ENCODE measurements at places on chromosomes 4 and X.

DNA sequence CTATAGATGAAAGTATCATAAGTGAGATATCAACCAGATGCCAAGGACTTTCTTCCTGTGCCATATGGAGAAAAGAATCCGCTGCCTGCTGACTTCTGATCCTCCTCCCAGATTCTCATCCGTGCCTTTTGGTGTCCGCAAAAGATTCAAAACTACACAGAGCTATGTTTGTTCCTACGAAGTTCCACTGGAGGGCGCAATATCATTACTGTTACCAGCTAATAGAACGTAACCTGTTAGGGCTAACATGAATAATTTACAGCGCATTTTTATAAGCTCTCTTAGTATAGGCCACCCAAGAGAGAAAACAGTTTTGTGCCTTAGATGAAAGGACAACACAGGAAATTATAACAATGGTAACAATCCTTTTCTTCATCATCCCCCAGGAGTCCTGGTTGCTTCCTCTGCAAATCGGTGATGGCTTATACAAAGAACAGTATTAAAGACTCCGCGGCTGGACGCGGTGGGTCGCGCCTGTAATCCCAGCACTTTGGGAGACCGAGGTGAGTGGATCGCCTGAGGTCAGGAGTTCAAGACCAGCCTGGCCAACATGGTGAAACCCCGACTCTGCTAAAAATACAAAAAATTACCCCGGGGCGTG, 22.8 kb upstream of the CENPVL3 start:
- peak; percentile 61 for DNase-seq

- DNase-seq = no peak
Measured at GRCh38 chr4:2599304-2599654, 62.8 kb downstream of the FAM193A start.

- no peak for DNase-seq
Measured at GRCh38 chr4:121226362-121226761, 62.2 kb upstream of the TNIP3 start.

DNA sequence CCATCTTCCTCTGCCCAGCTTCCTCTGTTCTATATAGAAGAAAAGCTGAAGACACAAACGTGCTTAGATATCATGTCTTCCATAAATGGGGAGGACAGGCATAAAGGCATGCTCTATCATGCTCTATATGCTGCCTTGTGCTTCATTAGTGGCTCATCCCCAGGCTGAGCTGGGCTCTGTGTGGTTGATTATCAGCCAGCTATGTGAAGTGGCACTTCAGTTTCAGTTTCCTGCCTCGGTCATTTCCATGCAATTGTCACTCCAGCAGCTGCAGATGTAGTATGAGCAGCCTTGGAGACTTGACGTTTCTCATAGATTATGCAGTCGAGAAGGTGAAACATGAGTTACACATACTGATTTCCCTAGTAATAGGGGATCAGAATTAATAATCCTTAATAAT, 106.2 kb downstream of the SYTL5 start:
- DNase-seq = no peak

- DNase-seq = no peak
Measured at GRCh38 chr4:79886557-79886956, 186.5 kb downstream of the ANTXR2 start.

DNA sequence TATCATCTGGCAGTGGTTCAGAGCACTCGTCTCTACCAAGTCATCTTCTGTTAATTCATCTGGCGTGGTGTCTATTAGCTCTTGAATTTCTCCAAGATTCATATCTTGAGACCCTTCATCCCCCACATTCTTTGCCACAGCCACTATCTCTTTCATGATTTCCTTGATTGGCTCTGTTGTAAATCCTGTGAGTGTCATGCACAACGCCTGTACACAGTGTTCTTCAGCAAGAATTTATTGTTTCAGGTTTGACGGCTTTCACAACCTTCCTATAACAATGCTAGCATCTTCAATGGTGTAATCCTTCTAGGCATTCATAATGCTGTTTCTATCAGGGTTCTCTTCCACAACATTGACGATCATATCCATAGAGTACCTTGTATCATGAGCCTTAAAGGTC, 30.9 kb downstream of the MGST2 start:
- no peak for DNase-seq

GRCh38 chrX:40172401-40173142, 74.8 kb upstream of the BCOR start:
- peak; percentile 41 for DNase-seq

DNA sequence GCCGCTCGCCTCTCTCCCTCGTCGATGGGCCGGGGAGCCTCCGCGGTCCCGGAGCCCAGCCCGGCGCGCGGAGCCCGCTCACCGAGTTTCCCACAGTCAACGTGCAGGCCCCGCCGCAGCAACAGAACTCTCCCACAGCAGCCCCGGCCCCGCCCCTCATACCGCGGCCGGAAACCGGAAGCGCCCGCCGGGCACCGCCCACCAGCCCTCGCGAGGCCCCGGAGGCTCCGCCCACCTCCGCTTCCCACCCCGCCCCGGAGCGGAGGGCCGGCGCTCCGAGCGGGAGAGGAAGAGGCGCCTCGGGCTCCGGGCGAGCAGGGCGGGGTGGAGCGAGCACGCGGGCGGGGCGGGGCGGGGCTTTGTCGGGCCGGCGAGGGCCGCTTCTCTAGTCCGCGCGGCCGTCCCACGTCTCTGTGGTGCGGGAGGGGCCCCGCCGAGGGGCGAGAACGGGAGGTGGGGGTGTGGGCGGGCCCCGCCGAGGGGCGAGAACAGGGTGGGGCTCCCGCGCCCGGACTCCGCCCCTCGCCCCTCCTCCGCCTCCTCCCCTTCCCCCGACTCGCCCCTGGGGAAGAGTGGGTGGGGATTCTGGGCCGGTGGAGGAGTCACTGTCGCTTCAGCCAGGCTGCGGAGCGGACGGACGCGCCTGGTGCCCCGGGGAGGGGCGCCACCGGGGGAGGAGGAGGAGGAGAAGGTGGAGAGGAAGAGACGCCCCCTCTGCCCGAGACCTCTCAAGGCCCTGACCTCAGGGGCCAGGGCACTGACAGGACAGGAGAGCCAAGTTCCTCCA, at the start of the genes ABCD1 and BCAP31:
Gene ABCD1 (plus strand): TSS at position 605 of the 787 bp plus-strand sequence. CDS start 411 bp downstream, outside the sequence.
Gene BCAP31 (minus strand): TSS at position 136 of the 787 bp plus-strand sequence. CDS start 1,143 bp downstream, outside the sequence.
- peak; percentile 73 for DNase-seq

DNA sequence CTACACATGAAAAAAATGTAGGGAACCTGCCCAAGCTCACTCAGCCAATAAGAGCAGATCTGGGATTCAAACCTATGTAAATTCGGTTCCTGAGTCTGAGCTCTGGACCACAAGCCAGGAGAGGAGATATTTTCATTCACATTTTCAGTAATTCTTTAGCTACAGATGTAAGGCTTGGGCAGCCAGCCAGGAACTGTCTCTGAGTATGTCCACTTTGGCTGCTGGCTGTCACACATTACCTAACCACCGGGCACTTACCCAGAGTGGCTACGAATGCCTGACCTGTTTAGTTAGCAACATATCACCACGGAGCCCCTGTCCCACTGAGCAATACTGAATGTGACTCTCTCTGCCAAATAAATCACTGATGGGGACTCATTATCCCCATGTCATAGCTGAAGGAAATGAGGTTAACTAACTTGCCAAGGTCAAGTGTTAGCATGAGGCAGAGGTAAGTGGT, 15.3 kb downstream of the USP46 start:
- DNase-seq = peak; percentile 87

GRCh38 chr4:184028561-184029374, 123.7 kb downstream of the STOX2 start:
- DNase-seq = no peak

DNA sequence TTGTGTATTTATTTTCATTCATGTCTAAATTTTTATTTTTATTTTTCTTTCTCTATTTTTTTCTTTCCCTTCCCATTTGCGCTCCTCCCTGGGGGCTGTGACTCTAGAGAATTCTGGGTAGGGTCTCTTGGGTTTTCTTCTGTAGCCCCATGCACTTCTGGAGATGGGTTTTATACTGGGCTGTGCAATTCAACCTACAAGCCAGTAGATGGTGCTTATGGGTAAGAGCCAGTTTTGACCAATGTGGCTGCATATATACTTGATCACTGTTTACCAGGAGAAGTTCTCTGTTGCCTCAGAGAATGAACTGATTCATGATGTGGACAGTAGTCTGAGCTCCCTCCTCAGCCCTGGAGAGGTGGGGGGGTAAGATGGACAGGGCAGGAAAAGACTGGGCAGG, 614.6 kb downstream of the PCDH19 start:
- no peak for DNase-seq

GRCh38 chr4:129153700-129154099, 57.7 kb downstream of the C4orf33 start:
- no peak for DNase-seq

DNA sequence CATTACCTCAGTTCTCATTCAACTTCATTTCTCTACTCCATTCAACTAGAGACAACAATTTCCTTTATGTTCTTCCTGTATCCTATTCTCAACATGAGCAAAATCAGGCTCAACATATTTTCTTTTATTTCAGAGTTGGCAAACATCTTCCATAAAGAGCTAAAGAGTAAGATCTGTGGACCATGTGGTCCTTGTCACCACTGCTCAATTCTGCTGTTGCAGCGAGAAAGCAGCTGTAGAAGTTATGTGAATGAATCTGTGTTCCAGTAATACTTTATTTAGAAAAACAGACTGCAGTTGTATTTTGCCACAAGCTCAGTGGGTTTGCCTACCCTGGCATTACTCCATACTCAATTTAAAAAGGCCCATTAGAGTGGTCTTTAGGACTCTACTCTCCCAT, 2057.3 kb downstream of the ARAP2 start:
- no peak for DNase-seq

GRCh38 chr4:71872767-71873415, 89.0 kb upstream of the GC start:
- DNase-seq = no peak

- no peak for DNase-seq
Measured at GRCh38 chr4:169068423-169068822, 58.4 kb upstream of the CBR4 start.

- no peak for DNase-seq
Measured at GRCh38 chr4:46667790-46668189, 241.3 kb downstream of the COX7B2 start.

- DNase-seq = no peak
Measured at GRCh38 chr4:61527888-61528287, 327.8 kb downstream of the ADGRL3 start.

DNA sequence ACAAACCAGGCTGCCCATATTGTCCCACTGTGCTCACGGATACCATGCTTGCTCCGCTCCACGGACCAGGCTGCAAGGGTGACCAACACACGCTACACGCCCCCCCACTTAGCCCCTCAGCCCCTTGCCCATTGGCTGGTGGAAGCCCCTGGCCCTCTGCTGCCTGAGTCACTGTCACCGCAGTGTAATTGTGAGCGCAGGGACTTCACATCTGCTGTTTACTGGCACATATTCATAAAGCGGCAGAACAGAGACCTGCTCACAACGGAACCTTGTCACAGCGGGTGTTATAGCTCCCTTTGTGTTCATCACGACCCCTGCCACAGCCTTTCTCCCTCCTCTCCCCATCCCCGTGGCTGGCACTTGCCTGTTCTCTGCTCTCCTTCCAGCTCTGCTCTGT, 83.7 kb downstream of the PSAPL1 start:
- DNase-seq = no peak

DNA sequence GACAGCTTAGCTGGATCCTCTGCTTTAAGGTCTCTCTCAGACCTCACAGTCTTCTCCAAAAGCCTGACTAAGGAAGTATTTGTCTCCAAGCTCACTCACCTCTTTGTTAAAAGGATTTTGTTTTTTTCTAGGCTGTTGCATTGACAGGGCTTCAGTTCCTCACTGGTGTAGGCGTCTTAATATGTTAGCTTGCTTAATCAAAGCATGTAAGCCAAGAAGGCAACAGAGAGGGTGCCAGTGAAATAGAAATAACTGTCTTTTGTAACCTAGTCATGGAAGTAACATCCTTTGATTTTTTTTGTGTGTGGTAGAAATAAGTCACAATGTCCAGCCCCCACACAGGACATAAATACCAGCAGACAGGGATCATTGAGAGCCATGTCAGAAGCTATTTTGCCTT, 58.8 kb downstream of the FIP1L1 start:
- no peak for DNase-seq
